ENCODE measurements at places on chromosomes 3 and 15.
A peak's percentile ranks its signal among the peaks of the same experiment; 100 is the strongest.

- DNase-seq: no peak
Measured at GRCh38 chr3:192516820-192517219, 210.5 kb downstream of the FGF12 start.

DNA sequence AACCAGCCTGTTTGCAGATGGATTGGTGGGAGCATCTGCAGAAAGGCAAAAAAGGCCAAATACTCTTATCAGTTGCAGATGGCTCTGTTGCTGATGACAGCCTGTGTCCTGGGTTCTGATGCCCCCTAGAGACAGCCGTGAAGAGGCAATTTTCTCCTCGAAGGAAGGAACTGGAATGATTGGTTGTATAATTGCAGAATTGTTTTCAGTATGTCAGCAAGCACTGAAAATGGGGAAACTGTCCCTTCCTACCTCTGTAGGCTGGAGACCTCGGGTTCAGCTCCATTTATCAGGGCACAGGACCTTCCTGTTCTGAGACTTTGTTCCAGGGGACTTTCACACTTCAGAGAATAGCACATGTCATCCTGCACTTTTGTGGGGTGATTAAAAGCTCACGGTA is 103.0 kb downstream of the PGPEP1L start:
- peak; percentile 70 for DNase-seq

- DNase-seq: peak; percentile 8
Measured at GRCh38 chr3:139251529-139251928, 92.3 kb upstream of the MRPS22 start.

- DNase-seq: no peak
Measured at GRCh38 chr3:171732756-171733155, 77.5 kb downstream of the PLD1 start.

DNA sequence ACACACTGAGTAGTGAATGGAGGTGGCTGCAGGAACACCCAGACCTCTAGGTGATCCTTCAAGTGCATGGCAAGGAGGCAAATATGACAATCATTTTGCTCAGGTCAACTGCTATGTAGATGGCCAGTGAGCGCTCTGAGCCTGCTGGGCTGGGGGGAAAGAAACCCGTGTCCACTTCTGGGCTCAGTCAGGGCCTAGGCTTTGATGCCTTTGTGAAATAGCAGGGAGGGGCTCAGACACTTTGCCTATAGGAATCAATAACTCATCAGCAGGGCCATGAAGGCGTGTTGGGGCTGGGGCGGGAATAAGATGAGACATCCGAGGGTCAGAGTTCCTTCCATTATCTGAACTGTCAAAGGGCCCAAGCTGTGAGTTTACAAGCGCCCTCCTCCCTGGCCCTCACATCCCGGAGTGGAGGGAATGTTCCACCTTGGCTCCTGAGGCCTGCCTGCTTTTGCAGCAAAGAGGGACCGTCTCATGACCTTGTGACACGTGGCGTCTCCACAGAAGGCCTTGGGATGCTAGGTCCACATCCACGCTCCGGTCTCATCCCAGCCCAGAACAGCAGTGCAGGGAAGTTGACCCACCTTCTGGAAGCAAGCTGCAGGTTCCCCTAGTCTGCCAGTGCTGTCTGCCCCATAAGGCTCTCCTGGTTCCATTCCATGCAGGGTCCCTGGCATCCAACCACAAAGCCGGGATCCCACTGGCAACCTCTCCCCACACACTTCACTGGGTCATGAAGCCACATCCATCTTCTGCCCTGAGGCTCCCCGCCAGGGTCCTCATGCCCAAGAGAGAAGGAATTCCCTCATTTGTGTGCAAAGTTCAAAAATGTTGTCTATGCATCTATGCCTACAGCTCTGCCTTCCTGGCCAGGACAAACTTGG is 78.4 kb downstream of the CHSY1 start:
- DNase-seq: no peak

DNA sequence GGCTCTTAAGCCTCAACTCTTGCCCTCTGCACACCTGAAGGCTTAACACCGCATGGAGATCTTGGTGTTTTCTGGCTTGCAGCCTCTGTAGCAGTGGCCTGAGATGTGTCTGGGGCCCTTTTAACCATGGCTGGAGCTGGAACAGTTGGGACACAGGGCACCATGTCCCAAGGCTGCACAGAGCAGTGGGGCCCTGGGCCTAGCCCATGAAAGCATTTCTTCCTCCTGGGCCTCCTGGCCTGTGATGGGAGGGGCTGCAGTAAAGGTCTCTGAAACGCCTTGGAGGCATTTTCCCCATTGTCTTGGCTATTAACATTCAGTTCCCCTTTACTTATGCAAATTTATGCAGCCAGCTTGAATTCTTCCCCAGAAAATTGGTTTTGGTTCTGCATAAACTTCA is 735.5 kb upstream of the ALCAM start:
- DNase-seq: no peak

- DNase-seq: no peak
Measured at GRCh38 chr3:46350262-46350565, 3.7 kb upstream of the CCR2 start.

- no peak for DNase-seq
Measured at GRCh38 chr3:193827040-193827669, 234.1 kb downstream of the OPA1 start.

- peak; percentile 61 for DNase-seq
Measured at GRCh38 chr3:141796889-141797781, 33.9 kb downstream of the GRK7 start.

GRCh38 chr15:70518201-70519003 is 245.0 kb downstream of the UACA start:
- no peak for DNase-seq

DNA sequence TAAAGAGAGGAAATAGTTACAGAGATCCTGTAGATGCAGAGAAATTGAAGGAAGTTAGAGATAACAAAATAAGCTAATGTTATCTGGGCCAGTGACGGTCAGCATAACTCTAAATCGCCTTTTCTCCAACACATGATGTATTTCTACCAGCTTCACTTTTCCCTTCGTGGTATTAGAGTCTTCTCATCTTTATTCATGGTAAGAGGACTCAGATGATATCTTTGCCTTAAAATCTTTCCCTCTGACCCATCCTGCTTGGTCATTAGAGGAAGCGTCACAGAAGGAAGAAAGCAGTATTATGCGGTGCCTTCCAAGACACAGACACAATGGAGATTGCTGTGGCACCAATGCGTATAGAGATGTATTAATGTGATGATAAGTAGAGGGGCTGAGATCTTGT is 320.7 kb upstream of the GOLIM4 start:
- DNase-seq: no peak

- peak; percentile 23 for DNase-seq
Measured at GRCh38 chr3:81962396-81962795, 201.0 kb upstream of the GBE1 start.

DNA sequence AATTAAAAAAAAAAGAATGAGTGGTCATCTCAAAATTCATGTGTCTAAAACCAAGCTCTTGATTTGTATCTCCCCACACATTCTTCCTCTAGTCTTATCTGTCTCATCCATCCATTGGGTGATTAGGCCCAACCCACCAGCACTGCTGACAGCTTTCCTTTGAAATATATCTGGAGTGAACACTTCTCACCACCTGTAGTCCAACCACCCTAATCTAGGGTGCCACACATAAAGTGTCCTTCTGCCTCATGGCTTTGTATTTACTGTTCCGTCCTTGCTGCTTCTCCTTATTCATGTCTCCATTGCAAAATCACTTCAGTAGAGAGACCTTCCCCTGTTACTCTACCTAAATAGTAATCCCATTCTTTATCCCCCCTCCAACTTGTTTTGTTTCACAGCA is 82.4 kb upstream of the PTX3 start:
- DNase-seq: no peak
